ENCODE measurements at places on chromosomes 4 and X. TPM values are rescaled to one million over a fixed set of nuclear protein-coding genes. Genes with fewer than 3 reads are reported as not detected.

The TEX13D gene
- total RNA-seq = not detected

The SOWAHD gene
- total RNA-seq = not detected

The MID1 gene
- 7.3 TPM for total RNA-seq

GRCh38 chr4:124866301-124866700, 153.8 kb upstream of the ANKRD50 start:
- no peak for DNase-seq

GRCh38 chr4:3013839-3014350, 50.5 kb downstream of the GRK4 start:
- DNase-seq = peak; percentile 77

- no peak for DNase-seq
Measured at GRCh38 chrX:126820700-126821420, 1.3 kb downstream of the PRR32 start.

- no peak for DNase-seq
Measured at GRCh38 chrX:54076903-54077302, 32.6 kb upstream of the PHF8 start.

The PNMA6E gene
- total RNA-seq = not detected

DNA sequence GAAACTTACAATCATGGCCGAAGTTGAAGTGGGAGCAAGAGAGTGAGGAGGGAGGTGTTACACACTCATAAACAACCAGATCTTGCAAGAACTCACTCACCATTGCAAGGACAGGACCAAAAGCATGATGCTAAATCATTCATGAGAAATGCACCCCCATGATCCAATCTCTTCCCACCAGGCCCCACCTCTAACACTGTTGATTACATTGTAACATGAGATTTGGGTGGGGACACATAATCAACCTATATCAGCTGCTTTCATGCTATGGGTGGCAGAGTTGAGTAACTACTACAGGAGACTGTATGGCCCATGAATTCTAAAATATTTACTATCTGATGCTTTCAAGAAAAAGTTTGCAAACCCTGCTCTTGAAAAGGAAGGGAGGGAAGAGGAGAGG, 155.1 kb downstream of the DEFB131A start:
- no peak for DNase-seq

GRCh38 chrX:22095286-22095685, 63.2 kb downstream of the PHEX start:
- peak; percentile 6 for DNase-seq
